ENCODE measurements at places on chromosomes 4 and X. TPM values are rescaled to one million over a fixed set of nuclear protein-coding genes. Genes with fewer than 3 reads are reported as not detected.

MAPK10 gene
- 1.6 TPM for total RNA-seq

OPHN1 gene
- total RNA-seq = 3.1 TPM

GAB1 gene
- total RNA-seq = 17.2 TPM

EREG gene
- 7.5 TPM for total RNA-seq

CYBB gene
- 0.38 TPM for total RNA-seq

GAGE12J gene
- not detected for total RNA-seq

NDST4 gene
- not detected for total RNA-seq

CSAG2 gene
- total RNA-seq = not detected

FAT4 gene
- 2.9 TPM for total RNA-seq

FAT1 gene
- 359 TPM for total RNA-seq

GJB1 gene
- not detected for total RNA-seq

PDLIM5 gene
- 87.1 TPM for total RNA-seq

CT45A10 gene
- total RNA-seq = not detected

CDK16 gene
- 120 TPM for total RNA-seq

SMR3A gene
- total RNA-seq = not detected

ALPK1 gene
- total RNA-seq = 12.5 TPM

CXorf49 gene
- total RNA-seq = 80.7 TPM

CT45A3 gene
- not detected for total RNA-seq

MAGEA10 gene
- not detected for total RNA-seq

SSX4B gene
- total RNA-seq = not detected

TRPC5OS gene
- total RNA-seq = not detected

RAB33A gene
- 3.2 TPM for total RNA-seq

PGAM4 gene
- not detected for total RNA-seq

ARL9 gene
- total RNA-seq = 0.29 TPM

NXF2 gene
- not detected for total RNA-seq

LNX1 gene
- total RNA-seq = 6.9 TPM

PNCK gene
- 0.34 TPM for total RNA-seq

CDX4 gene
- not detected for total RNA-seq

PF4V1 gene
- total RNA-seq = not detected

TCEAL6 gene
- not detected for total RNA-seq

TCP11X2 gene
- total RNA-seq = 0.42 TPM

CPEB2 gene
- total RNA-seq = 13.4 TPM

SPANXC gene
- not detected for total RNA-seq

CCDC160 gene
- total RNA-seq = 0.63 TPM

TRIM61 gene
- total RNA-seq = 4.5 TPM

PABPC1L2B gene
- total RNA-seq = 0.17 TPM

REPS2 gene
- total RNA-seq = 1.3 TPM

SNCA gene
- 8.7 TPM for total RNA-seq

UGT2B11 gene
- total RNA-seq = not detected

CT47A1 gene
- not detected for total RNA-seq

VEGFC gene
- 5.0 TPM for total RNA-seq

SSX4 gene
- not detected for total RNA-seq

PRRG1 gene
- 13.3 TPM for total RNA-seq

CLDN22 gene
- not detected for total RNA-seq

TRPC3 gene
- total RNA-seq = not detected

TRMT2B gene
- 20.2 TPM for total RNA-seq

IL3RA gene
- total RNA-seq = 9.7 TPM

COX18 gene
- 29.8 TPM for total RNA-seq

ODAPH gene
- 0.41 TPM for total RNA-seq

GNRHR gene
- not detected for total RNA-seq

Data from kidney epithelial cell (primary cell).